T-cell (primary cell): ENCODE measurements at places on chromosomes 16 and 17.

DNA sequence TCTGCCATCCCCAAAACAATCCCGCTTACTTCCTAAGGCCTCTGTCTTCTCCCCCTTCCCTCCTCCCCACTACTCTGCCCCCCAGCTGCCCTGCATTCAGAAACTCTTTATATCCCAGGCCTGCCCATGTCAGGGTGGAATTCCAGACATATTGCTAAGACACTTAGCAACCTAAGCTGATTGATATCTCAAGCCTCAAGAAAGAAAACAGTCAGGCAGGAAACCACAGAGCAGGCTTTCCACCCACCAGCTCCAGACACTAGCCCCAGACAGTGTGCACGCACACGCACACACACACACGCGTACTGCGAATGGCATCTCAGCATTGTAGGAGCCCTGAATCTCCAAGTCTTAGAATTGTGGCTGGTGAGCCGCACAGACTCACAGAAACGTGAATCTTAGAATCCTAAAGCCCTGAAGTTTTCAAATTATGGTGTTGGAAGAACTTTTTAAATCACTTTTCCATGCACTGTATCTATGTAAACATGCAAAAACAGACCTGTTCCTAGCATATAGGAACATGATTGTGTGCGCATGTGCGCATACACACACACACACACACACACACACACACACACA, 8.8 kb upstream of the LPCAT2 start:
- no peak for DNase-seq

DNA sequence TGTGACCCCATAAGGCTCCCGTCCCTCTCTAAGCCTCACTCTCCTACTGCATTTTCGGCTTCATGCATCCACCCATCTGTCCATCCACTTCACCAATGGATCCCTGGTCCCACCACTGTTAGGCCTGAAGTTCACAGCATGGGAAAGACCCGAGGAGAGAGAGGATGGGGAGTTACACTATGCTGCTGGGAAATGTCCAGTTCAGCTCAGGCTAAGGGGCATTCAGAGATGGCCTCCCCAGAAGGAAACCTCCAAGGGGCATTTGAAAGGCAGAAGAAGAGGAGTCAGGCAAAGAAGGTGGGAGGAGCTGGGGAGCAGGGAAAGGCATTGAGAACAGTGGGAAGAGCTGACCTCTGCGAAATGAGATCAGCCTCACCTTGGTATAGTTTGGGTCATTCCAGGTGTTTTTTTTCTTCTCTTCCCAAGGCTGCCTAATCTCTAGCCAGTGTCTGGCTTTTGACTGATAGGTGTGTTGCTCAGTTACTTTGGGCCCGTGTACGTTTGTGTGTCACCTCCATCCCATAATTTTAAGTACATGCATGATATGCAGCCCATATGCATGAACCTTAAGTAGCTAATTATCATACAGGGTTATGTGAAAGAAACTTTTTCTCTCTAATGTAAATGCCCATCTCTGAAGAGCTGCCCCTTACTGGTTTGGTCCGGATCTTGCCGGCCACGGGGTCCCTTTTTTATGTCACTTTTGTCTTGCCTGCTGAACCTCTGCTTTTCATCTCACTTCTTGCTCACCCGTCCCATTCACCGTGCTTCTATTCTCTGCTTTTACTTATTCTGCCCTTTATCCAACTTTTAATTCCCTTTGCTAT, 11.6 kb upstream of the DRC7 start:
- DNase-seq: no peak

DNA sequence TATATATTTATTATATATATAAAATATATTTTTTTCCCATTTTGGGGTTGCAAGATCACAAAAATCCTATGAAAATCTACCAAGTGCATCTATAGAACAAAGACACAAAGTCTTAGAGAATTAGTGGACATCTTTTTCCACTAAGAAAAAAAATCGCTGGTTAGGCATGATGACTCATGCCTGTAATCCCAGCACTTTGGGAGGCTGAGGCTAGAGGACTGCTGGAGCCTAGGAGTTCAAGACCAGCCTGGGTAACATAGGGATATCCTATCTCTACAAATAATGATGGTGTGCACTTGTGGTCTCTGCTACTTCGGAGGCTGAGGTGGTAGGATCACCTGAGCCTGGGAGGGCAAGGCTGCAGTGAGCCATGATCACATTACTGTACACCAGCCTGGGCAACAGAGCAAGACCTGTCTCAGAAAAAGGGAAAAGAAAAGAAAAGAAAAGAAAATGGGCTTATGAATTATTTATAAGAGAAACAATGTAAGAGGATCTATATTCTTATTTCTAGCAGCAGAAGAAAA, 185.1 kb upstream of the PSMD7 start:
- no peak for DNase-seq

- DNase-seq: no peak
These were observed 24.5 kb downstream of the UNK start for GRCh38 chr17:75808905-75809621.

DNA sequence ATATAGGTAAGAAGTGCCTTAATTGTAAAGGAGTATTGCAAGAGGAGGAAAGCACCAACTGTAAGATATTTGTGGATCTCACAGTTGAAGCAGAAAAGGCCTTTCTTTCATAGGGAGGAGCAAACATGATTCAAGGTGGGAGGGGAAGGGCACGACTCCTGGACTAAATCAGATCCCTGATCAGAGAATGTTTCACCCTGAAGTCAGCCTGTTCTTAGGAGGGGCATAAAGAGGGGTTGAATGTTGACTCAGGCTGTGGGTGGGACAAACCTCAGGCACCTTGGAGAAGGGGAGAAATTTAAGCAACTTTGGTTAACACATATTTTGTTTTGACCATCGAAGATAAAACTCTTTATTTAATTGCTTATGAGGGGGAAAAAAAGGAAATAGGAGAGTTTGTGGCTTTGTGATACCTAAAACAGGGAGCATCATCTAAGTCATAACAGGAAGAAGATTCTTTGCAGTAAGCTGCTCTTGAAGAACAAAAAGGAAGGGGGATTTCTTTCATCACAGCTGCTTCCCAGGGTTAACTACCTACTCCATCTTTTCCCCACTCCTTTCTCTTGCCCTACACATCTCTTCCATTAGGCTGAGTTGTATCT, 158.6 kb upstream of the ZNF267 start:
- no peak for DNase-seq

DNA sequence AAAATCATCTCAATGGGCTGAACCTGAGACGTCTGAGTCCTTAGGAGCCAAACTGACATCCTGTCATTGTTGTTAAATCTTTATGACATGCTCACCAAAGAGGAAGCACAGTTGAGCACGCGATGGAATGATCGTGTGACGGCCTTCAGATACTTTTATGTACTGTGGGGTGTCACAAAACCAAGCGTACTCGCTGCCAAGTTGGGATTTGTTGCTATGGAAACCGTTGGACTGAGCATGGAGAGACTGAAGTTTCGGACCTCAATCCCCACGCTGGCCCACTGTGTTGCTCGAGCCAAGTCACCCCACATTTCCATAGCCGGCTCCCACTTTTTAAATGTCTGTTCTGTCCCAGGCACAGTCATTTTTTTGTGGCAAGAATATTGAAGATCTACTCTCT, 222.8 kb upstream of the SDK2 start:
- DNase-seq: no peak

DNA sequence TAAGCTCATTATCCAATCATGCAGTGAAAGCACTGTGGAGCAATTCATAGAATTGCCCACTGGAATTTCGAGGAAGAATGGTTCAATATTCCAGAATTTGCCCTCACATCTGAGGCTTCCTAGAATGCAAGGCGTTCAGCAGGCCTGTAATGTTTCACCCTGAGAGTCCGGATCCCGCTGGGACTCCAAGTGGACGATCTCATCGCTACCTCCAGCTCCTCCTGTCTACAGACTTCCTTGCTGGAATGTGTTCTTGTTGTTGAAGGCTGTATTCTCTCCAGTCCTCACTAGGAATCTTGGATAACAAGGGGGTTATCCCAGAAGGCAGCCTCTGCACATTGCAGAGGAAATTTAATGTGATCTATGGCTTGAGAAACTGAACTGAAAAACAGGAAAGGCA, 7.8 kb downstream of the SLC47A1 start:
- no peak for DNase-seq

DNA sequence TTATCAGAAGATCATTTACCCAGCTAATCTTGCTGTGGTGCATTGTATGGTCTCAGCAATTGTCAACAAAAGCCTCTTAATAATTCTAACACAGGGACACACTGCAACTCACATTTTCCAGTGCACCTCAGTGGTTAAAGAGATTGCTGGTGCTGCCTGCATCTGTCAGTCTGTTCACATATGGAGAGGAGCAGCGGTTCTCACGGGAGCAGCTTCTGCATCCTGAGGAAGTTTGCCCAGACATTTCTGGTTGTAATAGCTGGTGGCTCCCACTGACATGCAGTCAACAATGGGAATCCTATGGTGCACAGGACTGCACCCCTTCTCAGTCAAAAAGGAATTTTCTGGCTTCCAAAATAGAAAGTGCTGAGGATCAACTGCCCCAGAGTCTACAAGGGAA, 7.8 kb downstream of the GGA2 start:
- DNase-seq: no peak

GRCh38 chr17:67765623-67766022, 47.9 kb downstream of the NOL11 start:
- DNase-seq: no peak

- DNase-seq: no peak
These were observed 294.4 kb downstream of the NPIPA8 start for GRCh38 chr16:18041864-18042834.

- no peak for DNase-seq
These were observed 34.1 kb upstream of the ABCA6 start for GRCh38 chr17:69175625-69176456.

DNA sequence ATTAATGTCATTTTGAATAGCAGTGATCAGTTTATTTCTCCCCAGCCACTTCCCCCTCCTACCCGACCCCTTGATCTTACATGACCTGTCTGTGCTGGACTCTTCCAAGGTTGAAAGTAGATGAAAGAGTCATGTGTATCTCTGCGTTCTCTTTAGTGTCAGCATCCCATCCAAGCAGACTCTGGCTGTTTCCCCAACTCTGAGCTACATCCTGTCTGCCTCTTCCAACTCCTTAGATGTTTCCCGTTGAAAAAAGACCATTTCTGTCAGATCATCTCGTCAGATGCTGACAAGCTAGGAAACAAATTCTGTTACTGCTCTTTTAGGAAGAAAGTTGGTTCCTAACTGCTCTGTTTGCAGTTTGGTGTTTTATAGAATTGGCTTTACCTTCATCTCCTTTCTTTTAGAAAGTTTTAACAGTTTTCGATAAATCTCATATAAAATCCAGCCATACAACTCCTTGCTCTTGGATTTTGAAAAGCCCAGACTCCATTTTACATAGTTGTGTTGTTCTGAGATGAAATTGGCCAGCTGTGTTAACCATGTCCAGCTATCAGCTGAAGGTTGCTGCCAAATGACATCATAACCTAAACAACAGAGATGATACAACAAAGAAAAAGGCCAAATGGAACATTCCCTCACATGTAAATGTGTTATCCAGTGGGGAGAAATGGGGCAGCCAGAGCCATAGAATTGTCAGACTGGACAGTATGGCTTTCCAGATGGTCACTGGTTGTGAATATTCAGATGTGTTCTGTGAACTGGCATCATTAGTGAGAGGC, 43.5 kb downstream of the CYB561 start:
- no peak for DNase-seq

DNA sequence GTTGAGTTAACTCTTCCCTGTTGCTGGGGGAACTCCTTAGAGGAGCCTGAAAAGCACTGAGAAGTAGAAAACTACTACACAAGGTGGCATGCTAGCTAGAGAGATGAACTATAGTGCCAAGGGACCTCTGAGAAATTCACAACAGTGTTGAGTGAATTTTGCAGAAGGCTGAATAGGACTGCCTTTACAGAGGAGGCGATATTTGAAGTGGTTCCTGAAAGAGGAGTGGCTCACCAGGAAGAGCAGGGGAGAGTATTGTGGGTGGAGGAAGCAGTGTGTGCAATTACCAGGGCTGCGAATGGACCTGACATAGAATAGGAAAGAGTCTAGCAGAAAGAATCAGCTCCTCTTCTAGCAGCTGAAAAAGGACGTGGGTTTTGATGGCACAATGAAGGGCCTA, 66.4 kb downstream of the CDK5R1 start:
- no peak for DNase-seq

GRCh38 chr17:39650121-39650579, 13.2 kb downstream of the STARD3 start:
- no peak for DNase-seq

GRCh38 chr17:2174468-2175293, 119.8 kb downstream of the HIC1 start:
- no peak for DNase-seq

DNA sequence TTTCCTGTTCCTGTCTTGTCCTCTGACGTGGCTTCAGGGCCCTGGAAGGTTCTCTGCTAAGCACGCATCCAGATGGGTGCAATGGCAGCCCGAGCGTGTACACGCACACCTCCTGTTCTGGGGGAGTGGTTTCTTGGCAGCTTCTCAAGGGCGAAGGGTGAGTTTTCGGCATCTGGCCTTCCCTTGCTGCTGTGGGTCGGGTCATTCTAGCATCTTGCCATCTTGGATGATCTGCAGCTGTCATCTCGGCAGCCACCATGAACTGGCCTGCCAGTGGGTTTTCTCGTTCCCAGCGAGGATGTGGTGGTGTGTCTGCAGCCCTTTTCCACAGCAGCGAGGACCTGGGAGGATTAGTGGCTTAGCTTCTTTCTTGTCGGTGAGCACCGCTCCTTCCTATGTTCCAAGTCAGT, 10.6 kb downstream of the MSI2 start:
- DNase-seq: no peak

DNA sequence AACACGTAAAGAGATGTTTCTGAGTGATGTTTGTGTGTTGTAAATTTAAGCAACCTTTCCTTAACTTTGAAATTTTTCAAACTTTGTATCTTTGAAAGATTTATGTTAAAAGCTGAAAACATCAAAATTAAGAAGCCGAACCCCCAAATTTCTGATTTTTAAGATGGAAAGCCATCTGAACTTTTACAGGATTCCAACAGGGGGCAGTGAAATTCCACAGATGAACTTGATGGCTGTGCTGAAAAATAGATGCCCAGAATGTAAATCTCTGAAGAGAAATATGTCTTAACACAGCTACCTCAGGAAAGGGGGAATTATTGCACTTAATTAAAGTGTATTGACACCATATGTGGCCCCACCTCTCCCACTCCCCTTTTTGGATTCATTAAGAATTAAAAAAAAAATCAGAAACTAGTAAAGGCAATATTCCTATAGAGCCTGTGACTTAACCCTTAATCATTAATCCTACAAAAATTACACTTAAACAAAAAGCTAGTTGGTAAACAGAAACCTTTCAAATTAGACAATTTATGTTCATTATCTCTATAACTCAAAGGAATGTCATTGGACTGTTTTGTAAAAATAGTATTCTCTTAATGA, 597.9 kb downstream of the KCNJ2 start:
- DNase-seq: no peak

DNA sequence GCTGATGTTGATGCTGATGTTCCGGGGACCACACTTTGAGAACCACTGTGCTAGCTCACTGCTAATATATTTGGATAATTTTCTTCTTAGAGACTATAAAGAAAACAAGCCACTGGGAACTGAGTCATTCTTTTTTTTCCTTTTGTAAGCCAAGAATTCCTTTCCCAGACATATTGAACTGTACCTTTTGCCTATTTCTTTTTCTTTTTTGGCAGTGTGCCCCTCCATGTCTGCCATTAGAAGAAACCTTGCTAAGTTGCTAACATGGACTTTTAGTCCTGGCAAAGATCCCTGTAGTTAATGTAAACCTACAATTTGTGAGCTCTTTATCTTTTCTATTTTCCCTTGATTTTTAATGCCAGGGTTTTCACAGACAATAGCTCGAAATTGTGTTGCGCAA, 17.3 kb upstream of the ERCC4 start:
- no peak for DNase-seq
